GOT3 (cell line): ENCODE measurements at places on chromosomes 1 and 21.

DNA sequence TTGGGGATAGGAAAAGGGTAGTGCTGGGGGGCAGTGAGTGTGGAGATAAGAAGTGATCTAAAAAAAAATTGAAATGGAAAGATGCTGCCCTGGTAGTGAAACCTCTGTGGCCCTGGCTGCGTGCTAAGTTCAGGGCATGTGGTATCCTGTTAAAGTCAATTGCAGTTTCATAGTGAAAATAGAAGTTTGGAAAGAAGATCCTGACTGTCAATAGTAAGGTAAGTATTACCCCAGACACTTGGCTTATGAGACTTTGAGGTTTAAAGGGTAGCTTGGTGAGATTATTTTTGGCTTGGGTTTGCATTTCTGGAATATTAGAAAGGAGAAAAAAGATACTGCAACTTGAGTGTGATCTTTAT, 6.8 kb downstream of the ARID1A start:
- no peak for DNase-seq

- DNase-seq = no peak
These were observed 327.8 kb upstream of the FMN2 start for GRCh38 chr1:239763850-239764249.

DNA sequence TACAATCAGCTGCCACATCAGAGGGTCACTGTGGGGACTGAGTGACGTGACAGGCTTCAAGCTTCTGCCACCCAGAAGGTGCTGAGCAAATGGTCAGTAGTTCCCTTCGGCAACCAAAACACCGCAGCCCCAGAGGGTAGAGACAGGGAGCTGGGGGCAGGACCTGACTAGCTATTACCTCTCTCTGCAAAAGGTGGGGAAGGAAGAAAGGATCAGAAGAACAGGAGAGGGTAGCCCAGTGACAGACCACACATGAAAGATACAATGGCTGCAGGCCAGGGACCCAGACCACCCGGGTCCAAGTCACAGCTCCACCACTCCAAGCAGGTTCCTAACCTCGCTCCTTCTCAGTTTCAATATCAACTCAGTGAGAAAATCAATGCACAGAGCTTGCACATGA, 377.1 kb downstream of the NPHP4 start:
- DNase-seq = no peak

GRCh38 chr1:202592146-202592545, 118.1 kb downstream of the SYT2 start:
- no peak for DNase-seq

GRCh38 chr1:32874860-32875752, 4.4 kb upstream of the FNDC5 start:
- DNase-seq = no peak

DNA sequence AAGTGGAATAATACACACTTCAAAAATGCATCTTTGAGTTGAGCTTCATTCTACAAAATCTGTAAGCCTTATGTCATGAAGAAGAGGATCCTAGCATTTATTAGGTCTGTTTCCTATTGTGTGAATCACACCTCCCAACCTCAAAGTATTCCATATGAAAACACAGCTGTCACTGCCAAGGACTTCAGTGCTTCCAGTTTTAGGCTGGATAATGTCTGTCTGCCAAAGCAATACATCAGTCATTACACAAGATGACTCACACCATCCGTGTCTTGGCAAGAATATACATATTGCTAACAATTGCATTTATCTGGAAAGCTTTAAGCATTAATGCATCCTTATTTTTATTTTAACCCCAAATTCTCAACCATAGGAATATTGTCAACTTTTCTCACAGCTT, 125.7 kb upstream of the TMPRSS15 start:
- no peak for DNase-seq

DNA sequence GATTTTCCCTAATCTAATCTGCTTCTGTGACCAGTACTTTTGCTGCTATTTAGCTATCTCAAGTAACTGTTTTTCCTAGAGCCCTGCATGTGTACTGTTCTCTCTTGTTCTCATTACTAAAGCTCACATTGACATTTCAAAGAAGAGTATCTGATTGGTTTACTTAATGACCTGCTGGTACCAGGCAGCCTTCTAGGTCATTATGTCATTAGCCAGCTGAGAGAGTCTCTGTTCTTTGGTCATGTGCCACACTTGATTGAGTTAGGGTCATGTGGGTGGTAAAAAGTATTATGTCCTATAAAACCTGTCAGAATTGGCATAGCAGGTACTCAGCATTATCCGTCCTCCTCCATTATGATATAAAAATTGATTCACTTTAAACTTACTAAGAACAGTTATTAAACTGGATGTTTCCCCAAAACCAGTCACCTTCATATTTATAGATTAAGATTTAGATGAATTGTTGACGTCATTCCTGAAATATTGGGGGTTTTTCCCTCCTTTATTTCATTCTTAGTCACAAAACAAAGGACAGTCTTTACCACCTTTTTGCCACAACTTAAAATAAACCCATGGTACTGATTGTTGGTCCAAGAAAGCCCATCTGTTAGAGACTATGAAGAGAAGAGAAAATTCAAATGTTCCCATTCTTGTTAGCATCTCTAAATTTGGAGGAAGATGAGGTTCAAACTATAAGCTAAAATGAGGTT, 22.2 kb downstream of the FNDC5 start:
- no peak for DNase-seq

GRCh38 chr1:40840526-40841323, 21.4 kb downstream of the CITED4 start:
- no peak for DNase-seq

DNA sequence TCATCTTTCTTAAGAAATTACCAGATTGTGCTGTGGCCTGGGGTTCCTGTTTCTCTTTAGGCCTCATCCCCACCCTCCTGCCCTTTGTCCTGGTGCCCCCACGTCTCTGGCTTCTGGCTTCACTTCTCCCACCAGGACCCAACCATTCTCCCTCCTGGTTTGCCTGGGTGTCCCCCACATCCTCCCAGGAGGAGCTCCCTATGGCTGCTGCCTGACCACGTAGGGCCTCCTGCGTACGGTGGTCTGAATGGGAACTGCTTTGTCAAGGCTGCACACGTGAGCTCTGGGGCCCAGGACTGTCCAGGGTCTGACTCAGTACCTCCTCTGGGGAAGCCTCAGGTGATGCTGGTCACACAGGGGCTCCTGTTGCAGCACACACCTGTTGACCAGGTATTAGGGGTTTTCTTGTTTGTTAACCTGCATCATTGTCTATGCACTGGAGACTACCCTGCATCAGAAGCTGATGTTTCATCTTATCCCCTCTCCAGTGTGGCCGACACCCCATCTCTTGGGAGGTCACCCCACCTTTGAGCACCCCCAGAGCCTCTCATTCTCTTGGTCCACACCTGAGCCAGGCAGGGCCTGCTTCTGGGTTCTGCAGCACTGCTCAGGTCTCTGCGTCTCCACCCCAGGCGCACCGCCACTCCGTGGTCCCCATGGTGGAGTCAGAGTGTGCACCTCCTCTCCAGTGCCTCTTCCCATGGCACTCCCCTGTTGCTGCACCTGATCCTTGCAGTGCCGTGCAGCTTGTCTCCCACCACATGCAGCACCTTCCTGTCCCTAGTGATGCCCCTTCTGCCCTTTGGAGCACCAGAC, 65.8 kb downstream of the S100B start:
- DNase-seq = no peak

GRCh38 chr1:218964471-218965185, 209.1 kb upstream of the LYPLAL1 start:
- no peak for DNase-seq

DNA sequence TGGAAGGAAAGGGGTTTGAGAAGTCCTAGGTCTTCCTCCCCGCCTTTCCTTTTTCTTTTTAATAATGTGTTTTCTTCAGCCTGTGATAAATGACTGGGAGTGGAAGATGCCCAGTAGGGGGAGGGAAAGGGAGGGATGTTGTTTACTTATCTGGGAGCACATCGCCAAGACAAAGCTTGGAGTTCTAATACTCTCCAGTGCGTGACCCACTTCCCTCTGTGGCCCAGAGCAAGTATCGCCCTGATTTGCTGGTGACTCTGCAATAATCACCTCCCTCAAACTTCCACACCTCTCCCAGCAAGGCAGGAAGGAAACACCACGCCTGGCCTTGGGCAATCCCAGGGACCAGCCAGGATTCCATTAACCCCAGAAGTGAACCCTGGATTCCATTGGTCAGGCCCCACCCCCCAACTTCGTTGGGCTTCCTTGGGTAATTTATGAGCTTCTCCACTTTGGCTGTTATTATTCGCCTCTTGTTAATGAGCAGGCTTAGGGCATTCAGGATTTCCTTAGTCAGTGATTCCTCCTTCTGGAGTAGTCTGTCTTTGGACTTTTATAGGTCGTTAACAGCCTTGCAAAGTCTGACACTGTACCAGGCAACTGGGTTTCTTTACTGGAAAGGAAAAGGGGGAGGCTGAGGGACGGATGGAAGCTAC, 24.3 kb upstream of the GRHL3 start:
- peak; percentile 66 for DNase-seq

GRCh38 chr1:76959556-76959955, 92.3 kb downstream of the ST6GALNAC5 start:
- no peak for DNase-seq

DNA sequence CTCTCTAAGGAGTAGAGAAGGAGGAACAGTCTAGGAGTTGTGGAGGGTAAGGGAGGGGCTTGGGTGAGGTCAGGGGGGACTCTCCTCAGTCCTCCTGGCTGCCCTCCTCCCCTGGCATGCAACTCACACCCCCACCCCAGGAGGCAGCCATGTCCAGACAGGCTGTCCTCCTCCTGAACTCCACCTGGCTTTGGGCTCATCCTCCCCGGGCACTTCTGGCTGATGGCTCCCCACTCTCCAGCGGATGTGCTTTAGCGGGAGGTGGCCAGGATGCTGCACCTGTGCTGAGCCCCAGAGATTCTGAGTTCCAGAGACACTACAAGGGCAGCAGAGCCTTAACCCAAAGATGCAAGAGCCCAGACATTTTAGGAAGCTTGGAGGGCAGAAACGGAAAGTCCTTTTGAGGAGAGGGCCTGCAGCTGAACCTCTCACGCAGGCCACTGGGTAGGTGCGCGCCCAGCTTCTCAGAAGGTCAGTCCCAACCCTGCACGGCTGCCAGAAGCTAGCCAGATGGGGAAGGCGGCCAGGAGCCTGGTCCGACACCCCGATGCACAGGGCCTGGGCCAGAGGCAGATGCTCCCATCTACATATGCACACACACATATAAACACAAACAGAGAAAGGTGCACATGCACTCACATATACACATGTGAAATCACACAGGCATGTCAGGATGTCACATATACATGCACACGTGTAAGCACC, 83.4 kb downstream of the PDE9A start:
- DNase-seq = no peak

DNA sequence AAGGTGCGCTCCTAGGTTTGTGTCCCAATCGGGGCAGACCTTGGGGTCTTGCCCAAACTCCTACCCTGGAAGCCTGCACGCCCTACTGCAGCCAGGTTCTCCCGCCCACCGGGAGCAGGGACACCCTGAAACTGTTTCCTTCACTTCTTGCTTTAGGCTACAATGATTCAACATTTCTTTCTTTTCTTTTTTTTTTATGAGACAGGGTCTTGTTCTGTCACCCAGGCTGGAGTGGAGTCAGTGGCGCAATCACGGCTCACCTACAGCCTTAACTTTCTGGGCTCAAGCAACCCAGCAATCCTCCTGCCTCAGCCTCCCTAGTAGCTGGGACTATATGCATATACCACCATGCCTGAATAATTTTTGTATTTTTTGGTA, 75.8 kb downstream of the ITPKB start:
- DNase-seq = no peak

GRCh38 chr1:181676269-181676668, 193.0 kb downstream of the CACNA1E start:
- DNase-seq = no peak

DNA sequence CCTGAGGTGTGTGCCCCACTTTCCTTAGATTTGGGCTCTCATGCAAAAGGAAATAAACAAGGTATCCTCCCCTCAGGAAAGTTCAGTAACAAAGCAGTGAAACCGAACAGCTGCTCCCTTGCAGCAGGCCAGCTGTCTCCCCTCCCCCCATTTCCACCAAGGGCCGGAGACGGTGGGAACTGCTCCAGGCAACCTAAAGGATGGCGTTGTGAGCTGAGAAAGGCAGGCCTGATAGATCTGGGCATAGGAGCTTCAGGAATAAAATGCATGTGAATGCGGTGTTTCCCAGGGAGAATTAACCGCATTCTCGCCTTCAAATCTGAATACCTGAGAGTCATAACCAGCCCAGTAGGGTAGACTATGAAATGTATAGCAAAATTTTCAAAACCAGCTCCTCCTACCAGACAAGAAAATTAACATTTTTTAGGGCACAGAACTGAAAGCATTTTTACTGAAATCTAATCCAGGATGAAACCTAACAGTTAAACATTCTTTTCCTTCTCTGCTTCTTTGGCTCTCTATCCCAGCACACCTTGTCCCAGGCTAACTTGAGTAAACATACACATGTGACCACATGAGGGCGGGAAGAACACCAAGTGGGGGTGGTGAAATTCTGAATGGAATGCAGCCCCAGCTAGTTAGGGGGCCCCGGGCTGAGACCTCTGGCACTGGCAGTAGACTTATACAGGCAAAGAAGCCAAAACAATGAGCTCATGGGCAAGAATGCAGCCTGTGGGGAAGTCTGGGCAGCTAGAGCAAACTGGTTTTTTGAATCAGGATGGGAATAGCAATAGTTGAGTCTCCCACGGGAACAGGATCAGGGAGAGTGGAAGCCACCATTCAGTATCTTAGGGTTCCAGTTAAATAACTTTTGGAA, 11.5 kb downstream of the MCL1 start:
- DNase-seq = no peak
